ENCODE measurements at places on chromosomes 4 and X. TPM values are rescaled to one million over a fixed set of nuclear protein-coding genes. Genes with fewer than 3 reads are reported as not detected.

GRCh38 chr4:84401701-84402306 lies 97.3 kb downstream of the NKX6-1 start:
- H3K4me3 ChIP-seq, result no peak overlapping the region
- H3K36me3 ChIP-seq, result no peaks in the 10 kb centered on the region
- peaks cover 8% of the 10 kb centered on the region for H3K4me1 ChIP-seq
- no peak overlapping the region for H3K27ac ChIP-seq

GPRASP2 gene
- total RNA-seq, result 11.4 TPM

DNA sequence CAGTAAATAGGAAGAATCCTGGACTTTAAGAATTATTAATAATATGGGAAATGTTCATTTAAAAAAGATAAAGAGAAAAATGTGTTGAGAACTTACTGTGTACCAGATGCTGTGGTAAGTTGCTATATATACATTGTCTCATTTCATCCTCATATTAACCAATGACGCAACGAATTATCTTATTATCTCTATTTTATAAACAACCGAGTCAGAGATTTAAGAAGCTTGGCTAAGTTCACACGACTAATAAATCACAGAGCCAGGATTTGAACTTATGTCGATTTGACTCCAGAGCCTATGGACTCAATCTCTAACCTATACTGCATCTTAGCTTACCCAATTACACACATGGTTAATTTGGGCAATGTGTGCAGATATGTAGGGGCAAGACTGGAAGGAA lies 15.5 kb upstream of the DCTD start:
- H3K4me1 ChIP-seq, result no peaks in the 10 kb centered on the region
- no peak overlapping the region for H3K4me3 ChIP-seq
- H3K27me3 ChIP-seq, result peaks cover 5% of the 10 kb centered on the region
- no peak overlapping the region for H3K27ac ChIP-seq

- DNase-seq, result no peak
- no peak overlapping the region for H3K27ac ChIP-seq
- no peaks in the 10 kb centered on the region for H3K27me3 ChIP-seq
- no peak overlapping the region for H3K4me3 ChIP-seq
- peaks cover 1% of the 10 kb centered on the region for H3K36me3 ChIP-seq
Observed at GRCh38 chr4:144820728-144821085, 174.8 kb downstream of the HHIP start.

AMBN gene
- total RNA-seq, result not detected

DNA sequence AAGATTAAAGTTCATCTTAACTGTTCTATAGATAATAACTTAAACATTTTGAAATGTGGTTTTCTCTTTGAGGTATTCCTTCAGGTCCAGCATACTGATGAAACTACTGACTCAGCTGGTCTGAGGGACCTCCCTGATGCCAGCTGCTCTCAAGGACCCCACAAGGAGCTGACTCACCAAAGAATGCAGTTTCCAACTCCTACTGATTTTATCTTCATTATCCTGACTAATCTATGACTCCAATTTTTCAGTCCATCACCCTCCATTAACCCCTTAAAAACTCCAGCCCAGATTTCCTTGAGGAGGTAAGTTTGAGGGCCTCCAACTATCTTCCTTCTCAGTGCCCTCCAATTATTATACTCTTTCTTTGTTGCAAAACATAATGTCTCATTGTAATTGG lies 1.4 kb upstream of the UGT2B4 start:
- H3K36me3 ChIP-seq, result no peaks in the 10 kb centered on the region
- H3K4me1 ChIP-seq, result peaks cover 5% of the 10 kb centered on the region
- H3K27me3 ChIP-seq, result no peaks in the 10 kb centered on the region
- DNase-seq, result no peak

- DNase-seq, result no peak
- H3K27ac ChIP-seq, result no peak overlapping the region
- no peaks in the 10 kb centered on the region for H3K4me1 ChIP-seq
- peaks cover 3% of the 10 kb centered on the region for H3K27me3 ChIP-seq
- no peak overlapping the region for H3K4me3 ChIP-seq
Observed at GRCh38 chr4:73823760-73824159, 12.7 kb upstream of the CXCL6 start.

DNA sequence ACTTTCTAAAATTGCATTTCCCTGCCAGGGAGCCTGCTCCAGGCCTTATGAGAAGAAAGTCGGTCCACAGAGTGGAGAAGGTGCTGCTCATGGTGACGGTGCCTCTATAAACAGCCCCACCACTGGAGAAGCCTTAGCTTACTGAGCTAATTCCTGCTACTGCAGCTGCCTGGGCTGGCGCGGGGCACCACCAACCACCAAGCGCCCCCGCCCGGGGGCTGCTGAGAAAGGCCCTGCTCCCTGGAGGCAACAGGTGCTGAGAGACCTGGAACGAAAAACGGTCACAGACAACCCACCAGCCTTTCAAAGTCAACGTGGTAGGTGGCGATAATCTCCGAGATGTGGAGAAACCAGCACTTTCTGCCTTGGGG lies 2.9 kb downstream of the HCFC1 start:
- peak overlapping the region; percentile 87 for H3K27ac ChIP-seq
- no peak for DNase-seq
- peaks cover 30% of the 10 kb centered on the region for H3K4me1 ChIP-seq
- peak overlapping the region; percentile 100 for H3K4me3 ChIP-seq
- no peaks in the 10 kb centered on the region for H3K27me3 ChIP-seq

DNA sequence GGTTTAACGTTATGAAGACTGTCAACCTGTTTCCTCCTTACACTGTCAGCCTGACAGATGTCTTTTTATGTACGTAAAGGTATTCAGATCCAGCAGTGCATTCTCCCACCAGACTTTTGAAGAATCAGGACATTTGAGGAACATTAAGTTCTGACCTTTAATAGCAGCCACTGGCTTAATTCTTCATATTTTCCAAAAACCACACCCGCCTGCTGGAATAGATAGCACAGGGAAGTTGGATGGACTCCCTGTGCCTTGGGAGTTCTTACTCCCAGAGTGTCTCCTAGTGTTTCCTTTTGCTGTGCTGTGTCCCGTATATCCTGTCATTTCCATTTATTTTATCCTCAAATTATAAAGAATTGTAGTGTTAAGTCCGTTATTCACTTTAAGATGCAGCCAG lies 94.5 kb downstream of the AFF1 start:
- no peak overlapping the region for H3K27ac ChIP-seq
- no peaks in the 10 kb centered on the region for H3K27me3 ChIP-seq
- H3K4me3 ChIP-seq, result no peak overlapping the region

CITED1 gene
- total RNA-seq, result 2.0 TPM

DNA sequence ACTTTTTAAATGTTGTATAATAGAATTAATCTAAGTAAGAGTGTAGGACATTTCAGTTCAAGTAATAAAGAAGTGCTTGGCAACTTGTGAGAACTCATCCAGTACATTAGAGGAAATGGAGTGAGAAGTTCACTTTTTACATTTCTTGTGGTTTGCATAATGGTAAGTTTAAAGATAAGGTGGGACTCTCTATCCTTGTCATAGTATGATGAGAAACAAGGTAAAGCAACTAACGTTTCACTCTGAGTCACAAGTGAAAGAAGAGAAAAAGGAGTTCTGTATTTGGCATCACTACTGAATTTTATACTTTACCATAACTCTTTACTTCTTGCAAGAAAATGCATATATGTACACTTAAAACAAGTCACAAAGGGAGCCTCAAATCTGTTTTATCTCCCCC lies 219.4 kb downstream of the SLC4A4 start:
- peaks cover 58% of the 10 kb centered on the region for H3K36me3 ChIP-seq
- H3K4me1 ChIP-seq, result peaks cover 4% of the 10 kb centered on the region
- no peaks in the 10 kb centered on the region for H3K27me3 ChIP-seq
- no peak overlapping the region for H3K27ac ChIP-seq
- H3K4me3 ChIP-seq, result no peak overlapping the region

DNA sequence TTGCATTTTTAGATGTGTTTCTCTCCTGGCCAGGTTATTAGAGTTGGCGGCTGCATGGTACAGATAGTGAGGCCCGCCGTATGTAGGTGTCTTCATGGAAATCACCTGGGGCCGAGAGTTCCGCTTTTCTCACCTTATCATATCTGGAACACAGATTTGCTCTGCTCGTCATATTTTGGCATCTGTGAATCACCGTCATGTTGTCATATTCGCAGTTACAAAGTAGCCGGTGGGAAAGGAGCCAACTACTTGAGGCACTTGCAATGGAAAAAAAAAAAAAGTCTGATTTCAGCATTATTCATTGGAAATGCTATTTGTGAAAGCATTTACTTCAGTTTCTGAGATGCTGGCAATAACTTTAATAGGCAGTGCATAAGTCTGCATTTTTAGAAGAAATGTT lies 1715.2 kb upstream of the TENM3 start:
- H3K36me3 ChIP-seq, result no peaks in the 10 kb centered on the region
- H3K27ac ChIP-seq, result no peak overlapping the region
- no peak for DNase-seq
- no peaks in the 10 kb centered on the region for H3K27me3 ChIP-seq
- no peaks in the 10 kb centered on the region for H3K4me1 ChIP-seq
- H3K4me3 ChIP-seq, result no peak overlapping the region

DCAF4L1 gene
- total RNA-seq, result 0.20 TPM

CENPVL2 gene
- 1.4 TPM for total RNA-seq

SLC10A4 gene
- 2.7 TPM for total RNA-seq

DNA sequence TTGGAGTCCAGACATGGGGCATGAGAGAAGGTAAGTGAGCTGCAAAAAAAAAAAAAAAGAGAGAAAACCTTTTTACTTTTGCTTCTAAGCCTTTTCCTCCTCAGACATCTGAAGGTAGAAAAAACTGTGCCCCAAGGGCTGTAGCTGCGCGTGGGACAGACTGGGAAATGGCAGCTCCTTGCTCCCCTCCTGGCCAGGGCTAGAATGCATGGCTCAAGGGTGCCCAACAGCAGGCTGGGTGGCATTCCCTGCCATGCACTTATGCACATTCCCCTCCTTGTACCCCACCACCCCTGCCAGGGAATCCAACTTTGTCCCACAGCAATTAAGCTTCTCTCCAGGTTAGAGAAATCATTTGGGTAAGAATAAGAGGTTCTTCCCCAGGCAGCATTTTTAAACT lies 421.2 kb downstream of the TRAM1L1 start:
- H3K27me3 ChIP-seq, result no peaks in the 10 kb centered on the region
- H3K27ac ChIP-seq, result no peak overlapping the region
- no peaks in the 10 kb centered on the region for H3K4me1 ChIP-seq
- no peaks in the 10 kb centered on the region for H3K36me3 ChIP-seq
- H3K4me3 ChIP-seq, result no peak overlapping the region
- no peak for DNase-seq

- no peak overlapping the region for H3K4me3 ChIP-seq
- no peak overlapping the region for H3K27ac ChIP-seq
- H3K4me1 ChIP-seq, result no peaks in the 10 kb centered on the region
Observed at GRCh38 chrX:47158131-47158530, 13.1 kb downstream of the RBM10 start.

DNA sequence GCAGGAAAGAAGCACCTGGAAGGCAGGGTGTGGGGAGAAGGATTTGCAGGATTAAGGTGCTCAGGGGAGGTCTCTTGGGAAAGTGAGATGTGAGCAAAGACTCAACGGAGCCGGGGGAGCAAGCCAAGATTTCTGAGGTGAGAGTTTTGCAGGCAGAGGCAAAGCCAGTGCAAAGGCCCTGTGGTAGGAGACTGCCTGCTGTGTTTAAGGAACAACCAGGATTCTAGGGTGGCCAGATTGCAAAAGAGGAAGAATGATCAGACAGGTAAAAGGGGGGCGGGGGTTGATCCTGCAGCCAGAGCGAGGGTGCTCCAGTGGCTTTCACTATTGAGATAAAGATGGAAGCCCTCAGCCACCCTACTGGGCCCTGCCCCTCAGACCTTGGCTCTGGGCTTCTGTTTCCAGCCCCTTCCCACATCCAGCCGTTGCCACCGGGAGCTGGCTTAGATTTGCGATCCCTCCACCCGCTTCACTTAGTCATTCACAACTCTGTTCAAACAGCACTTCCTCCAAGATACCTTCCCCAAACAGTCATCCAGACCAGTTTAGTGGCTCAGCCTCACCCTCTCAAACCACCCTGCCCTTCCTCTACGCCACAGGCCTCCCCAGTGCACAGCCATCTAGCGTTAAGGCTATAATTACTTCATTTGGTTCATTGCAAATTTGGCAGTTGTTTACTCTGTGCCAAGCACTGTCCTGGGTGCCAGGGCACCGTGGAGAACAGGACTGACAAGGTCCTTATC lies 23.3 kb upstream of the BCOR start:
- H3K36me3 ChIP-seq, result peaks cover 2% of the 10 kb centered on the region
- H3K4me3 ChIP-seq, result no peak overlapping the region
- H3K4me1 ChIP-seq, result no peaks in the 10 kb centered on the region

DNA sequence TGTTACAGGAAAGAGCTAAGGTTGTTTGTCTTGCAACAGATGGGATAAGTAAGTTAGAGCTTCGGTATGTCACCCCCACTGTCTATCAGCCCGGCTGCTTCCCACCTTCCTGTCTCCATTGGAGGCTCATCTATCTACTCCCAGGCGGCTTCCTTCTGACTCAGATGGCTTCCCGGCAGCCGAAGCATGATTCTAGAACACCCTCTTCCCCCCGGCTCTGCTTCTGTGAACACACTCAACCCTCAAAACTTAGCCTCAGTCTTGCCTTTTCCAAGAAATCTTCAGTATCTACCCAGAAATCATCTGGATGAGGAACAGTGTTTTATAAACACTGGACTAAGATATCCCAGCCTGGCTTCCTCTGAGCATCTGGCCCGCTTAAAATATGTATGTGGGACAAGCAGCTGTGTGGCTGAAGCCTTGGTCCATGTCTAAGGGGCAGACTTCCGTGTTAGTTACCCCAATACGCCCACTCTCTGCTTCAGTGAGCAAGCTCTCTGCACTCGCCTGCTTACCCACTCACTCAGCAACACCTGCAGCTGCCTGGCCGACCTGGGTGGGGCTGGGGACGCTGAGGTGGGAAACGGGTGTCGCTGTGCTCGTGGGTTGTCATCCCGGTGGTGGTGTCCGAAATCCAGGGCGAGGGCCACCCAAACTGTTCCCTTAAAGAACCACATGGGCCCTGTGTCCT lies 12.0 kb upstream of the SLC2A9 start:
- H3K27me3 ChIP-seq, result peaks cover 3% of the 10 kb centered on the region
- H3K4me3 ChIP-seq, result no peak overlapping the region
- no peak overlapping the region for H3K27ac ChIP-seq
- peaks cover 28% of the 10 kb centered on the region for H3K4me1 ChIP-seq

GRCh38 chr4:140645614-140646412 lies 77.1 kb upstream of the UCP1 start:
- no peak for DNase-seq
- peaks cover 49% of the 10 kb centered on the region for H3K36me3 ChIP-seq

DNA sequence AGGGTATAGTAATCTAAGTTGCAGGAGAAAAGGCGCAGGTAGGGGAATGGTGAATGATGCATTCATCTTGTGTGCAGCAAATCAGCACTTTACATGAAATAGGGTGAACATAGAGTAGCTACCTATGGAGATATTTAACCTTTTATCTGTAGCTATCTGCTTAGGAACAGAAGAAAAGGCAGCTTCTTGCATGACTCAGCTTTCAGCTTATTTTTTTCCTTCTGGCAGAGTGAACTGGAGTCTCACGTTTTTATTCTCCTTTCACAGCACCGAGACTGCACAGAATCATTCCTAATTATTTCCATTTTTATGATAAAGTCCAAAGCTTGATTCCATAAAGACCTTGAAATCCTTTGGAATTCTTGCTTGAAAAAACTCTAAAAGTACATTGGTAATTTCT lies 4.8 kb upstream of the SCOC start:
- peaks cover 6% of the 10 kb centered on the region for H3K36me3 ChIP-seq
- H3K27me3 ChIP-seq, result no peaks in the 10 kb centered on the region
- H3K4me1 ChIP-seq, result peaks cover 6% of the 10 kb centered on the region
- no peak overlapping the region for H3K4me3 ChIP-seq

Measured in progenitor cell of endocrine pancreas (in vitro differentiated cells).